ENCODE measurements at places on chromosomes 11 and 22. TPM values are rescaled to one million over a fixed set of nuclear protein-coding genes. Genes with fewer than 3 reads are reported as not detected.

ADM gene
- total RNA-seq = 2.0 TPM

KCNK7 gene
- 1.2 TPM for total RNA-seq

C1QTNF5 gene
- not detected for total RNA-seq

PRR33 gene
- not detected for total RNA-seq

DNA sequence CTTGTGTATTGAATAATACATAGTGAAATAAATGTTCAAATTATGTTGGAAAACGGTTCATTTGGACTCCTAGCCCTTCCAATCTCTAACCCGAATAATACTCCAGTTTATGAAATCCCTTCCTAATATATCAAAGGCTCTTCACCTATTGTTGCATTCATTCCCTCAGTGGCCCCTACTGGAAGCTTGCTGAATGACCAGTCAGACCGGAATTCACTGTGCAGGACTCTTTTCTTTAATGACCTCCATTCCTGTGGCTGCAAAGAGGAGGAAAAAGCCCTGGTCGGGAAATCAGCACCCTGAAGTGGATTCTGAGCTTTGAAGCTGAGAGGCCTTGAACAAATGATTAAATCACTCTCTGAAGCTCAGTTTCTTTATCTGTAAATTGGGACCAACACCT, 19.1 kb upstream of the RCN1 start:
- peak; percentile 60 for DNase-seq

- DNase-seq = peak; percentile 56
These were observed 61.5 kb upstream of the SLC25A18 start for GRCh38 chr22:17501679-17502285.

DNA sequence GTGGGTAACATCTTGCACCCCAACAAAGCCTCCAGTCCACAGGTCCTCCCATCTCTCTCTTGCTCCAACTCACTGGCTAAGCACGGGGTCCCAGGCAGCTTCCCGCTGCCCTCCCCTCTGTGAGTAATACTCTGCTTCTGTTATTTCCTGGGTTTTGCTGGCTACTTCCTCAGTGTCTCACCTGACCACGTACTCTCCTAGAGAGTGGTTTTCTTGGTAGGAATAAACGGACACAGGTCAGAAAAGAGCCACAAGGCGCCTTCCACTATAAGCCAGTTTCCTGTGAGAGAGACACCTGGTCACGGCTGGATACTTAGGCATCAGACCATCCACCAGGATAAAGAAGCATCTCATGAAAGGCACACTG, 36.0 kb downstream of the ARRB1 start:
- no peak for DNase-seq

GRCh38 chr11:2769409-2770095, 69.8 kb upstream of the KCNQ1OT1 start:
- DNase-seq = no peak

DNA sequence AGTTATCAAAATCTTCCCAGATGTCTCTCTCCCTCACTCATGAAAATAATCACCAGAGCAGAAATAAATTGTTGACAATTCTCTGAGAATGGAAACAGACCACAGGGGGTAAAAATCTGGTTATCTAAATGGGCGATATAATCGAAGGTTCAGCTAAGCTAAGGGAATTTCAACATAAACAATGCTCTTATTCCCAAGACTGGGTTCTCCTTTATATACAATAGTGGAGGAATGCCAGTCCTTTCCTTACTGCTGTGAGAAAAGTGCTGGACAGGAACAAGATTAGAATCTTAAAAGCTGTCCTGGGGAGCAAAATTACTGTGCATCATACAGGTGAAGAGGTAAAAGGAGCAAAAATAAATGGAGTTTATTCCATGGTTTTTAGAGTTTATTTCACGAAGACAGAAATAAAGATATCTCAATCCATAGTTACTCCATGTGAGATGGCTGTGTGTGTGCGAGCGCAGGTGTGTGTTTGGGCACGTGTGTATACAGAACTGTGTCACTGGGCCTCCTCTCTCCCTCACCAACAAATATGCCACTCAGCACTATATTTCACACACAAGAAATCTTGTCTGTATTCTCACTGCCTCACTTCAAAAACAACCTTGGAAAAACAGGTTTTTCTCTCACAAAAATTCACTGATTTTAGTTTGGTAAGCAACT, 385.6 kb downstream of the DCDC1 start:
- DNase-seq = no peak

- DNase-seq = no peak
These were observed 20.6 kb downstream of the PARVA start for GRCh38 chr11:12397931-12398334.

GRCh38 chr11:67355023-67355793, 1.9 kb upstream of the POLD4 start:
- no peak for DNase-seq

All from Calu3 (cell line).